Kidney (tissue), 22 donors: ENCODE measurements at places on chromosomes 4 and X. TPM values are rescaled to one million over a fixed set of nuclear protein-coding genes. Genes with fewer than 3 reads are reported as not detected.

RPS6KA6 gene
- 12.1 TPM for total RNA-seq

BBS12 gene
- 9.9 TPM for total RNA-seq

VCX3B gene
- 0.38 TPM for total RNA-seq

SHROOM3 gene
- 67.3 TPM for total RNA-seq

DNA sequence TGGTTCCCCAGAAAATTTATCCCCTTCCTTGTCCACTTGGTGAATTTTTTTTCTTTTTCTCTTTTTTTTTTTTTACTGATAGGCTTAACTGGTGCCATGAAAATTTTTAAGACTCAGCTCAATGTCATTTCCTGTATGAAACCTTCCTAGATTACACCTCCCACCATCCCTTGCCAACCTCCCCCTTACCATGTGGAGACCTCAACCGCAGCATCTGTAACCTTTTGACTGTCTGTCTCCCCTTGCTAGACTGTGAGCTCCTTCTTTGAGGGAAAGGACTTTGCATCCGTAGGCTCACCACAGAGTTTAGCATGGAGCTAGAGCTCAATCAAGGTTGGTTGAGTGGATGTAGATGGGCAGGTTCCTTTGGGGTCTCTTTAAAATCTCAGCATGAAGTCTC lies 5.2 kb upstream of the PGRMC1 start:
- H3K27me3 ChIP-seq = peaks cover 3% of the 10 kb centered on the region
- H3K36me3 ChIP-seq = no peaks in the 10 kb centered on the region
- H3K4me1 ChIP-seq = no peaks in the 10 kb centered on the region
